Stomach (tissue), 19 donors: ENCODE measurements at places on chromosomes 13 and 19. TPM values are rescaled to one million over a fixed set of nuclear protein-coding genes. Genes with fewer than 3 reads are reported as not detected.

DNA sequence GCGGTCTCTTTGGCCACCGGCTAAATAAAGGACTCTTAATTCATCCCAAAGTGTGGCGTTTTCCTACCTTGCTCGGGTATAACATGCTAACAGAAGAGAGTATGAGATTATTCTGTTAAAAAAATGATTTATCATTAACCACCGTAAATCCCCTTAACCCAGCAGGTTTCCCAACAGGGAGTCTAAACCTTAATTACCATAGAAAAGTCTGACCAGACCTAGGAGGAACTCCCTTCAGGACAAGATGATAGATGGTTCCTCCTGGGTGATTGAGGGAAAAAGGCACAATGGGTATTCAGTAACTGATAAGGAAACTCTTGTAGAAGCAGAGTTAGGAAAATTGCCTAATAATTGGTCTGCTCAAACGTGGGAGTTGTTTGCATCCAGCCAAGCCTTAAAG is 193.7 kb downstream of the ZNF737 start:
- no peak for DNase-seq

GRCh38 chr13:19967621-19968020 is 9.1 kb downstream of the ZMYM2 start:
- DNase-seq: no peak

DNA sequence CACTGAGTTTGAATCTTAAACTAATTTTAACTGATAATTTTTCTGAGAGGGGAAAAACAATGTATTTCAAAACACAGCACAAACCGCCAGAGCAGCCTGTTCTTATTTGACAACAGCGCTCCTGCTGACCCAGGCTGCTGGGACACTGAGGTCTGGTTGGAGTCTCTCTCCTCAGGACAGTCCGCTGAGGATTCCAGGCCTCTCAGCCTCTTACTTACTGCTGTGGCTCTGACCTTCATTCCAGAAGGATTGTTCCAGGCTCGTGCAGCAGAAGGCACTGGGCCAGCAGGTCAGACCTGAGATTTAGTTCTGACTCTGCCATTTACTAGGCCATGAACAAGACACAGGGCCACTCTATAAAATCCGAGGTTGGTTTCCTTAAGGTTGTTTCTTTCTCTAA is 393.6 kb downstream of the TDRD3 start:
- DNase-seq: no peak

DNA sequence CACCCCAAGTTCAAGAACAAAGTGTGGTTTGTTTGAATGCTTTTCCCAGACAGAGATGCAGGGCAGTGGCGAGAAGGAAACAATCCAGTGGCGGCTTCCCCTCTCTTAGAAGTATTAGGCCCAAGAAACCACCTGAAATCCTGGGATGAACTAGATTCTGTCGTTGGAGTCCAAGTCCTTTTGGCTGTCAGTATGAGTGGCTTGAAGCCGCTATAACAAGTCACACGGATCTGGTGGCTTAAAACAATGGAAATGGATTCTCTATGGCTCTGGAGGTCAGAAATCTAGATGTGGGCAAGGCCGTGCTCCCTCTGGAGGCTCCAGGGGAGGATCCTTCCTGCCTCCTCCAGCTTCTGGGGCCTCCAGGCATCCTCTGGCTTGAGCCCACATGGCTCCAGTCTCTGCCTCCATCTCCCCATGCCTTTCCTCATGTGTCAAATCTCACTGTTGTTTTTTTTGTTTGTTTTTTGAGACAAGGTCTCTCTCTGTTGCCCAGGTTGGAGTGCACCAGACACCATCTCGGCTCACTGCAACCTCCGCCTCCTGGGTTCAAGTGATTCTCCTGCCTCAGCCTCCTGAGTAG is 97.7 kb downstream of the GNG7 start:
- no peak for DNase-seq

GRCh38 chr19:53903055-53903680 is 5.9 kb upstream of the CACNG7 start:
- no peak for DNase-seq

DNA sequence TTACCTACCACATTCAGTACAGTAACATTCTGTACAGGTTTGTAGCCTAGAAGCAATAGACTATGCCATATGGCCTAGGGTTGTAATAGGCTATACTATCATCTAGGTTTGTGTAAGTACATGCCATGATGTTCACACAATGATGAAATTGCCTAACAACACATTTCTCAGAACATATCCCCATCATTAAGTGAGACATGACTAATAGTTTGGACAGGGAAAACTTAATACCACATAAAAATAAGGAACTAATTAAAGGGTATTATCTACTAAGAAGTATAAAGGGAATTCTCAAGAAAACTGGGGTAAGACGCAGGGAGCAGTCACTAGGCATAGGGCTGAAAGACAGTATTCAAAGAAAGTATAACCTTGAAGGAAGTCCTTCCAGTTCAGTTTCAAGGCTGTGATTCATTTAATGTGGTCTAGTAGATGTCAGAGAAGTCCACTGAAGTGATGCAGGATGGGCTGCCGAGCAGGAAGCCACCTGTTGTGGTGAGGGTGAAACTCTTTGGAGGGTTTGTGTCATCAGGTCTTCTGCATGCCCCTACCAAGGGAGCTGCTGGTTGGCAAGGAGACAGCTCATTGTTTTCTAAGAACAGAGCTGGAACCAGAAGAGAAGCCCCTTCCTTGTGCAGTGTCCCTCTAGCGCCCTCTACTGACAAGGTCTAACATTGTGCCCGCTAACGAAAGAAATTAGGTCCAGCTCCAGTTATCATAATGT is 122.9 kb downstream of the OLFM4 start:
- DNase-seq: peak; percentile 84

DNA sequence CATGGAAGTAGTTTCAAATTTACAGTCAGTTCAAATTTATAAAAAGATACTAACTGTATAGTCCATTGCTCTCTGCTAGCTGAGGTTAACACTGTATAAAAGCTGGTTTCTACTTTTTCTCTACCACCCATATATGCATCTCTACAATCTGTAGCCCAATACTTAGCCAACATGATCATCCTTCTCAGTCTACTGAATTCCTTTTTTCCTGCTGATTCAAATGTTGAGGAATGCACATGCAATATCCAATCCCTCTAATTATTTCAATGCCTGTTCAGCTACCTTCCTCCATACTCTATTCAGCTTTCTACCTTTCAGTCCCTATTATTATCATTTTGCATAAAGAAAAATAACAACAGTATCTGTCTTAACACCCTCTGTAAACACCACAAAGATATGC is 15.6 kb downstream of the KPNA3 start:
- no peak for DNase-seq

DNA sequence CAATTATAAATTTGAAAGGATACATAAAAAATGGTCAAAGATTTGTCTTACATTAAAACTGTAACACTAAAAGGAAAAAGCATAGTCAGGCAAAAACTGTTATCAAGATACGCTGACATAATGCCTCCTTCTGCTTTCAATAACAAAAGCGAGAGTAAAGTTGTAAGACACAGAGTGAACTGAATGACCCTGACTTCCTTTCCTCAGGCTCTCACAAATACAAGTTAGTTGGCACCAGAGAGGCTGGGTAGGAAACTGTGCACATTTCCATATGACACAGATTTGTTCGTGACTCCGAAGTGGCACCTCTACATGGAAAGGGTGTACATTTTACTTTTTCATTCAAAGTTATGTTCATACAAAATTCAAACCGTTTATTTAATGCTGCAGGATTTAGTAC is 15.4 kb downstream of the FGF14 start:
- DNase-seq: no peak

DNA sequence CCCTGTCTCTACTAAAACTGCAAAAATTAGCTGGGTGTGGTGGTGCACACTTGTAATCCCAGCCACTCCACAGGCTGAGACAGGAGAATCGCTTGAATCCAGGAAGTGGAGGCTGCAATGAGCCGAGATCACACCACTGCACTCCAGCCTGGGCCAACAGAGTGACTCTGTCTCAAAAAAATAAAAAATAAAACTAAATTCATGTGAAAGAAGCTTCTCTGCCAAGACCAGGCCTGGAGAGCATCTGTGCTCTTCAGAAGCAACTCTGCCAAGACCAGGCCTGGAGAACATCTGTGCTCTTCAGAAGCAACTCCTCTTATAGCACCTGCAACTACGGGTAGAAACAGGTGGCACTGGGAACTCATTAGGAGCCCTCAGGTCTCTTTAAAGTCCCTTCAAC is 37.7 kb downstream of the CRYL1 start:
- no peak for DNase-seq

DNA sequence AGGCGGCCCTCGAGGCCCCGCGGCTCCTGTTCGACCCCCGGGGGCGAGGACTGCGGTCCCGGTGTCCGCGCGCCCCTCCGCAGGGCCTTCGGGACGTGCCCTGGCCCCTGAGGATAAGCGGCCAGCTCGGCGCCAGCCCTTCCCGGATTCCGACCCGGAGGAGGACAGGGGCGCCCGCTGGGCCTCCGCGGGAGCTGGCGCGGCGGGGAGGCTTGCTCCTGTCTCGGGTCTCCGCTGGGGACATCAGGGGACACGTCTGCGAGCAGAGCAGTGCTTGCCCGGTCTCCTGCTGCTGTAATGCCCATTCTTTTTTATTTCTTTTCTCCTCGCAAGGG is 829 bp downstream of the B3GLCT start:
- peak; percentile 50 for DNase-seq

- DNase-seq: no peak
These were observed 7.0 kb upstream of the WBP4 start for GRCh38 chr13:41054212-41054877.

- DNase-seq: no peak
These were observed 310.8 kb upstream of the KLF12 start for GRCh38 chr13:74444864-74445479.

Gene ADGRE3
- not detected for polyA plus RNA-seq

DNA sequence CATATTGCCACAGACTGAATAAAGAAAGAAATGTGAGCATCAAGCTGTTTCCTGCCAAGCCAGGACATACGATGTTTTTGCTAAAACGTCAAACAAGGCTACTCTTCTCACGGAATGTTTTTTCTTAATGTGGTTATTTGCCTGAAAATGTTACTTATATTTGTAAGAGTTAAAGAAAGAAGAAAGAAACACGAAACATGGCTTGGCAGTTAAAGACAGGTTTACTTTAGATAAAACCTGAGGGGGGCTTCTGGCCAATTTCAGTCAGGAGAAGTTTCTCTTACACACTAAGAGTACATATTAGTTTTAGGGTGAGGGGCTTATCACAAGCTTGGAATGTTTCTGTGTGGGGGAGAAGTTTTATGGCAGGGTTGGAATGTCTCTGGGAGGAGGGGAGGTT is 4.4 kb upstream of the OR10H4 start:
- no peak for DNase-seq

Gene BSG
- 393 TPM for polyA plus RNA-seq

DNA sequence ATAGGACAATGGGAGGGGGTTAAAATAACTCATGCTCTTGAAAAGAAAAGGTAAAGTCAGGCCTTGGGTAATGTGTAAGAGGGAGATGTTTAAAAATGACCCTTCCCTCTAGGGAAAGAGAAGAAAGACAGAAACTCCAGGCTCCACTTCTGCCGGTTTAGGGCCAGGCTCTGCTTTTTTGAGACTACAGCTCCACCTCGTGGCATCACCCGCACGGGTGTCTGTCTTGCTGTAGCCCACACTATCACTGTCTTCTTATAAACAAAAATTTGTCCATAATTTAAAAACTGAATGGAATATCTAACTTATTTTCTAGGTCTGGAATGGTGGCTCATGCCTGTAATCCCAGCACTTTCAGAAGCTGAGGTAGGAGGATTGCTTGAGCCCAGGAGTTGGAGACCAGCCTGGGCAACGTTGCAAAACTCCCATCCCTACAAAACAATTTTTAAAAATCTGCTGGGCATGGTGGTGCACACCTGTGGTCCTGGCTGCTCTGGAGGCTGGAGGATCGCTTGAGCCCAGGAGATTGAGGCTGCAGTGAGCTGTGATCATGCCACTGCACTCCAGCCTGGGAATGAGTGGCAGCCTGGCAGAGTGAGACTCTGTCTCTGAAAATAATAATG is 65.1 kb upstream of the GTF3A start:
- DNase-seq: peak; percentile 89

- no peak for DNase-seq
These were observed 1.1 kb upstream of the NEK3 start for GRCh38 chr13:52160506-52160905.
